ENCODE measurements at places on chromosomes 1 and 21. TPM values are rescaled to one million over a fixed set of nuclear protein-coding genes. Genes with fewer than 3 reads are reported as not detected.

The THEMIS2 gene
- polyA plus RNA-seq = 64.4 TPM

The HCRTR1 gene
- 0.02 TPM for polyA plus RNA-seq

The GFI1 gene
- 12.6 TPM for polyA plus RNA-seq

- no peak for DNase-seq
Measured at GRCh38 chr21:41054018-41054578, 113.9 kb upstream of the BACE2 start.

GRCh38 chr1:162536511-162536910 is 25.0 kb upstream of the UAP1 start:
- DNase-seq = no peak

GRCh38 chr1:44594871-44595735 is 79.2 kb downstream of the TMEM53 start:
- DNase-seq = peak; percentile 52

DNA sequence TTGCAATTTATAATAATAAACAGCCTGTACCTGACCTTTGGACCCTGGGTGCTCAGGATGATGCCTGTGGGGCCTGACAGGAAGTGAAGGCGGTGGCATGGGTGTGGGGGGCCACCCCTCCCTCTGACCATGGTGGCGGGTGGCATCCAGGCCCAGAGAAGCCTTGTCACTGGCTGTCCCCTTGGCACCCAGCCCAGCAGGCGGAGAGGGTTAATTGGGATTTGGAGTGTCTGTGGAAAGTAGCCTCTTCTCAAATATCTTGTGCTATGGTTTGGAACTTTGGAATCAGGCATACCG is 20.5 kb downstream of the SOX13 start:
- no peak for DNase-seq

The RAB7B gene
- 6.4 TPM for polyA plus RNA-seq

- DNase-seq = peak; percentile 27
Measured at GRCh38 chr1:37764414-37764825, 500 bp downstream of the EPHA10 start.

DNA sequence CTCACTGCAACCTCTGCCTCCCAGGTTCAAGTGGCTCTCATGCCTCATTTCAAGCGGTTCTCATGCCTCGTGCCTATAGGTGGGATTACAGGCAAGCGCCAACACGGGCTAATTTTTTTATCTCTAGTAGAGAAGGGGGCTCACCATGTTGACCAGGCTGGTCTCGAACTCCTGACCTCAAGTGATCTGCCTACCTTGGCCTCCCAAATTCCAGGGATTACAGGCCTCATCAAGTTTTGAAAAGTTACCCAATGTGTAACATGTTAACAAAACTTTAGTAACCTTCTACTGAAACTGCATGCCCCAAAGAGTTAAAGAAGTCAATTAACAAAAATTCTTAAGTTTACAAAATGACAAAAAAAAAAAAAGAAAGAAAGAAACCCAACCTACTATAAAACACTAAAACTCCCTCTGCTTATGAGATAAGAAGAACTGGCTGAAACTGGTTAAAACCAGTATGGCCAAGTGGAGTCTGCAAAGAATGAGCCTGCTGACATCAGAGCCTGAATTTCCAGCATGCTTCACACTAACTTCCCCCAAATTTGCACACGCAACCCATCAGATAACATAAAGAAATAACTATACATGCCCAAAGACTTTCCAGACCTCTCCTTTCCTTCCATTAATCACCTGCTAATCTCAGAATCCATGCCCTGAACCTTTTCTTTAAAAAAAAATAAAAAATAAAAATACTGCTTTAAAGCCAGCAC is 25.5 kb upstream of the PSMG1 start:
- no peak for DNase-seq

DNA sequence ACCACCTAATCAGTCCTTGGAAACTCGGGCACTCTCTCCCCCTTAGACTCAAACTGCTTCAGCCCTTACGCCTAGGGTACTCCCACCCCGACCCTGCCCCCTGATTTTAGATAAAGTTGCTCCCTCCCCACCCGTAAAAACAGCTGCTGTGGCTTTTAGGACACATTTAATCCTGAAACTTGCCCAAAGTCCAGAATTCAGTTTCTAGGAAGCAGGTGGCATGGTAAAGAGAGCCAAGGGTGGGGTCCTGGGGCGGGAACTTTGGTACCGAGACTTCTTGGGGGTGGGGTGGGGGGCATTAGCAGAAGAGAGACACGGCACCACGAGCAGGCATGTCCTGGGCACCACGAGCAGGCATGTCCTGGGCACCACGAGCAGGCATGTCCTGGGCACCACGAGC is 52.4 kb downstream of the CASZ1 start:
- DNase-seq = no peak

The CFHR3 gene
- not detected for polyA plus RNA-seq

The OR6N2 gene
- polyA plus RNA-seq = not detected

The GCSAML gene
- polyA plus RNA-seq = 0.48 TPM

The CD1E gene
- polyA plus RNA-seq = 154 TPM

DNA sequence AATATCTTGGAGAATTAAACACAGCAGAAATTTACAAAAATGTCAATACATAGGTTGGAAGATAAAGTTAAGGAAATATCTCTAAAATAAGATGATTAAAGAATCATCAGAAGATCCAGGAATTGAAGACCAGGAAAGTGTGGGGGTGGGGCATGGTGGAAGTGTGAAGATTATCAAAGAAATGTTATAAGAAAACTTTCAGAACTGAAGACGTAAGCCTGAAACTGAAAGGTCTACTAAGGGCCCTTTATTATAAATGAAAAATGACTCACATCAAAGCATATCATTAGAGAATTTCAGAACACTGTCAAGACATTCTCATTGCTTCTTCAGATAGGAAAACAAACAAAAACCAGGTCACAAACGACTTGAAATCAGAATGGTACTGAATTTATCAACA is 92.4 kb upstream of the DPT start:
- no peak for DNase-seq

DNA sequence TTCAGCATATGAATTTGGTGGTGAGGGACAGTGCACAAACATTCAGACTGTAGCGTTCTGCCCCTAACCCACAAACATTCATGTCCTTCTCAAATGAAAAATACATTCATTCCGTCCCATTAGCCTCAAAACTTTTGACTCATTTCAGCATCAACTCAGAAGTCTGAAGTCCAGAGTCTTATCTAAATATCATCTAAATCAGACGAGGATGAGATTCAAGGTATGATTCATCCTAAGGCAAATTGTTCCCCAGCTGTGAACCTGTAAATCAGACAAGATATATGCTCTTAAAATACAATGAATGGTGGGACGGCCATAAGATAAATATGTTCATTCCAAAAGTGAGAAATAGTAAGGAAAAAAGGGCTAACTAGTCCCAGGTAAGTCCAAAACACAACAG is 1195.6 kb upstream of the ADGRL4 start:
- DNase-seq = no peak

- no peak for DNase-seq
Measured at GRCh38 chr21:31667639-31668038, 8.1 kb downstream of the SOD1 start.

DNA sequence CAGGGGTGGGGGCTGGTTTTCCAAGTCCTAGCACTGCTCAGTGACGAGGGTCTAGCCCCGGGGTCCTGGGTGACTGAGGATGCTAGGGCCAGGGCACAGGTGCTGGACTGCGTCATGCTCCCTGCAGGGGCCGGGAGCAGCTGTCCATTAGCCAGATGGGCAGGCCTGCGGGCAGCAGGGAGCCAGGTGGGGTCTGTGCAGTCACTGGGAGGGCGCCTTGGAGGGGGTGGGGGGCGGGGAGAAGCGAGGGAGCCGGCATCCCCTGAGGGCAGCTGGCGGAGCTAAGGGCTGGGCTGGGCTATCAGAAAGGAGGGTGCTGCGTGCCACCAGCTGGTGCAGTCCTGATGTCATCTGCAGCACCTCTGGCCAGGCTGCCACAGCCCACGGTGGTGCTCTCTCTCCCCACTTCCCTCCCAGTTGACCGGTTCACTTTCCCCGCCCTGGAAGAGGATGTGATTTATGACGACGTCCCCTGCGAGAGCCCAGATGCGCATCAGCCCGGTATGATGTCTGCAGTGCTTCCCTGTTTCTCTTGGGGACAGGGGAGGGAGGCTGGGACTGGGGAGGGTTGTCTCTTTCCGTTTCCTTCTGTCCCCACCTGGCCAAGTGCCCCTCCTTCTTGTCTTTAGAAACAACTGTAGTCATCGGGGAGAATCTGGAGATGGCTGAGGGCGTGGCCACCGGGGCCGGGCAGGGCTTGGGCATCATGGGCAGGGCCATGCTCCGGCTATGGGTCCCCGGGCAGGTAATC is 63.8 kb downstream of the ARHGEF10L start:
- no peak for DNase-seq

- no peak for DNase-seq
Measured at GRCh38 chr1:225603538-225604354, 49.2 kb downstream of the ENAH start.

The GPR37L1 gene
- 0.09 TPM for polyA plus RNA-seq

The NUF2 gene
- polyA plus RNA-seq = 17.8 TPM

DNA sequence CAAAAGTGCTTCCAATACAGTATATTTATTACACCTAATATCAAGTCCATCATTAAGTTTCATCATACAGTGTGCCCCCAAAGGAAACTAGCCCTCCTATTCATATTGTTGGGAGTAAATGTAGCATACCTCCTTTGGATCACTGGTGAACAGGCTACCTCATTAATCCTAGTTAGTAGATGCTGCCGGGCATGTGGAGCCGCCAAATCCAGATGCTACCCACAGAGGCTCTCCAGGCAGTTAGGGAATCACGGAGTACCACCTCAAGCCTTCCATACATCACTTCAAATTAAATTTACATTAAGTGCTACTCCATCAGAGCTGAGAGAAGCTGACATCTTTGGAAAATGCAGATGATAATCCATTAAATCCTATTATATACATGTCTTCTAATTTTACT is 121.7 kb upstream of the FOXD3 start:
- DNase-seq = no peak

The CFAP45 gene
- polyA plus RNA-seq = 1.3 TPM

- no peak for DNase-seq
Measured at GRCh38 chr1:159000625-159001024, 9.1 kb upstream of the IFI16 start.

GRCh38 chr1:160488347-160489058 is 34.6 kb downstream of the SLAMF6 start:
- DNase-seq = no peak

DNA sequence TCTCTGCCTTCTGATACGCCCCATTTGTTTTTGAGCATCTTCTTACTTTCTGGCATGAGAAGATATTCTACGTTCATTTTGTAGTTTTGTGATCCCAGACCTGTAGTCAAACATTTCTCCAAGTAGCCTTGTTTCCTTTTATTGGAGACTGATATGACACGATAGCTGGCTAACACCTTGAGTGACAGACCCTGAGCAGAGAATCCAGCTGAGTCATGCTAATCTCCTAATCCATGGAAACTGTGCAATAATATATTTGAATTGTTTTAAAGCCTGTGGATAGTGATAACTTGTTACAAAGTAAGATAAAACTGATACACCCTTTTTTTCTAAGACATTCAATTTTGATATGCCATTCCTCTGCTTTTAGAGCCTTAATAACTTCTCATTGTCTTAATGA is 1.2 kb upstream of the IFI44L start:
- DNase-seq = no peak

The PEAR1 gene
- 2.5 TPM for polyA plus RNA-seq

- DNase-seq = no peak
Measured at GRCh38 chr1:20358761-20359263, 68.1 kb downstream of the VWA5B1 start.

GRCh38 chr1:210328032-210328745 is 513 bp upstream of the HHAT start:
- no peak for DNase-seq

Measured in thymus (tissue), 14 donors.